ENCODE measurements at places on chromosomes 1 and 21.

GRCh38 chr1:62840555-62840954, 56.6 kb downstream of the ATG4C start:
- no peak for DNase-seq

- no peak for DNase-seq
Observed at GRCh38 chr1:228157729-228158126, 7.9 kb upstream of the IBA57 start.

DNA sequence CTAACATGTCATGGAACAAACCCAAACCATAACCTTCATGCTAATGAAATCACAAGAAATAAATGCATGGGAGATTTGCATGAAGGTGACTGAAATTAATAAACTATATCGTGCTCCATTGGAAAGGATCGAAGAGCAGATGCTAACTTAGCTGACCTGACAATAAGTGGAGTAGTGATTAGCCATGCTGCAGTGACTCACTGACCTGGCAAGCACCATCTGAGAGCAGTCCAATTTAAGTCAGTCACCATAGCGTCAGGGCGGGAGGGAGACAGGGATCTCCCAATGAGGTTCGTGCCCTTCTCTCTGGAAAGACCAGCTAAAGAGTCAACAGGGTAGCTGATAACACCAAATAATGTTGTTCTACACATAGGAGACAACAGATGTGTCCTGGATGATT, 21.5 kb downstream of the OLIG2 start:
- peak; percentile 45 for DNase-seq

DNA sequence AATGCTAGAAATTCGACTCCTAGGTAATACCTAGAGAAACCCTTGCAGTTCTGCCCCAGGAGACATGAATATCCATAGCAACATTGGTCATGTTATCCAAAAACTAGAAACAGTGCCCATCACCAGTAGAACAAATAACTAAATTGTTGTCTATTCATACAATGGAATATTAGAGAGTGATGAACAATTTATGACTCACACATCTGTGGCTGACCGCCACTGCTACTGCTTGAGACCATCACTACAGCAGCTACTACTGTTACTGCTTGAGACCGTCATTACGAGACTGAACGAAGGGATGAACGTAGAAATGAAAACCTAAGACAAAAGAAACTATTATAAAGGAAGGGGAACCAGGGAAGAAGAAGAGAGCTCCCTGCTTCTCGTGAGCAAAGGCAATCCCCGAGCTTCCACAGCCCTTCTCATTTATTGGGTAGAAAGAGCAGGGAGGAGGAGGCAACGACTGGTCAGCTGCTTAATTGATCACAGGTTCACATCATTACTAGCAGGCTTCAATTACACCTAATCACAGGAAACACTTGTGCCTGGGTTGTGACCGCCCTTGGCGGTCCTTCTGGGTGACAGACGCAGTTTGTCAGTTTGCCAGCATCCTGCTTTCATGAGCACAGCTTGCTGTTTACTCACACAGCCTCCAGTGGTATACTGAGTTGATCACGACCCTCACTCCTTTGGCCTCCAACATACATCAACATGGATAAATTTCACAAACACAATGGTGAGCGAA, 14.1 kb upstream of the PADI4 start:
- DNase-seq: no peak

DNA sequence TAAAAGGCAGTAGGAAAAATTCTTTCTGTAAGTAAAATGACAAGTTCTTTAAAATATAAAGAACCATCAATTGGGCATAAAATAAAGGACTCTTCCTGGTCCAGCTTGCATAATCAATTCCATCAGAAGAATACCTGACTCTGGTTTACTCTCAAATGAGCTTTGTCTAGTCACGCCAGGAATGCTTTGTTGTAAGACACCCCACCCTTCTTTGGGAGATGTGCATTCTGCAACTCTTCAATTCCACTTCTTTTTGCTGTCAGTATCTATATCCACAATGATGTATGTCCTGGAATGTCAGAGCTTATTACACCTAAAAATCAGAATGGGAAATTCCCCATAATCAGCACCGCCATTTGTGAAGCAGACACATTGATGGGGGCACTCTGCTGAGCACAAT, 76.1 kb downstream of the PTPN14 start:
- DNase-seq: no peak

- peak; percentile 30 for DNase-seq
Observed at GRCh38 chr1:244603498-244603897, 49.4 kb upstream of the DESI2 start.

DNA sequence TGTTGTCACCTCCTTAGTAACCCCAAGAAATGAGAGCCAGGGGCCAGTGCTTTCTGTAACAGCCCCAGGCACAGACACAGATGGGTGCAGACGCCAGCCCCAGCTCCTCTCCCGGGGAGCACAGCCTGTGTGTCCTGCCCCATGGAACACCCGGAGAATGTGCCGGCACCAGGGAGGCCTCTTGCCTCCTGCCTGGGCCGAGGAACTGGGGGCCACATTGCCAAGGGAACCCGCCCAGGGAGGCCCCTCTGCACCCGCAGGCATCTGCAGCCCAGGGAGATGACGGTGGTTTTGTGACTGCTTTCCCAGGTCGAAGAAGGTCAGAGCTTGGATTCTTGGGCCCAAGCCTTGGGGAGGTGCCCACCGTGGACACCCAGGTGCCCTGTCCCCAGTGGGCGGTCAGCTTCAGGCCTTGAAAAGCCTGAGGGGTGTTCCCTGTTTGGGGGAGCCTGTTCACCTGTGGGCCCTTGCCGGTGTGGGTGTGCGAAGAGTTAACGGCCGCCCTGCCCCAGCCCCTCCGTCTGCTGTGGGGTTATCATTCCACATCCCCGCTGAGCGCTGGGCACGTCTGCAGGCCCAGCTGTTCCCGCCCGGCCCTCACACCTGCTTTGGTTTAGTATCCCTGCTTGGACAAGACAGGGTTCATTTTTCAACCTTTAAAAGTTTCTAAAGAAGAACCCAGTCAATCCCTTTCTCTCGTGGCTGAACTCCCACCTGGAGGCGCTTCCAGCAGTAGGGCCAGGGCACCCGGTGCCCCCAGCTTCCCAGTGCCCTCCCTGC, 62.5 kb downstream of the MORN1 start:
- DNase-seq: no peak

- DNase-seq: peak; percentile 90
Observed at GRCh38 chr1:6294080-6294889, 33.4 kb upstream of the GPR153 start.

DNA sequence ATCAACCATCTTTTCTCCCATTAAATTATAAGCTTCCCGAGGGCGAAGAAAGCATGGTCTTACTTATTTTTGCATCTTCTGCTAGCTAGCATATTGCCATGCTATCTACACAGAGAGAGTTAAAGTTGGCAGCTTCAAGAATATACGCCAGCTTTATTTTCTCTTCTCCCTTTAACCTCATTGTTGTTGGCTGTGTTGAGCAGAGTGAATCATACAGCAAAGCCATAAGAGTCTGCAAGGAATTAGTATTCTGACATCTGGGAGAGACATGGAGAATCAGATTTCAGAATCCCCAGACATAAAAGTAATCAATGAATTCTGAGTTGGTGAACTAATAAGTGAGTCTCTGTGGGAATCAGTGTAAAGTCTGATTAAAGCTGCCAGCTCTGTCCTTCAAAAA, 649.6 kb upstream of the PTBP2 start:
- no peak for DNase-seq

GRCh38 chr1:4083231-4084047, 183.4 kb upstream of the C1orf174 start:
- DNase-seq: no peak

- DNase-seq: peak; percentile 89
Observed at GRCh38 chr21:27674041-27674615, 707.2 kb upstream of the ADAMTS5 start.

DNA sequence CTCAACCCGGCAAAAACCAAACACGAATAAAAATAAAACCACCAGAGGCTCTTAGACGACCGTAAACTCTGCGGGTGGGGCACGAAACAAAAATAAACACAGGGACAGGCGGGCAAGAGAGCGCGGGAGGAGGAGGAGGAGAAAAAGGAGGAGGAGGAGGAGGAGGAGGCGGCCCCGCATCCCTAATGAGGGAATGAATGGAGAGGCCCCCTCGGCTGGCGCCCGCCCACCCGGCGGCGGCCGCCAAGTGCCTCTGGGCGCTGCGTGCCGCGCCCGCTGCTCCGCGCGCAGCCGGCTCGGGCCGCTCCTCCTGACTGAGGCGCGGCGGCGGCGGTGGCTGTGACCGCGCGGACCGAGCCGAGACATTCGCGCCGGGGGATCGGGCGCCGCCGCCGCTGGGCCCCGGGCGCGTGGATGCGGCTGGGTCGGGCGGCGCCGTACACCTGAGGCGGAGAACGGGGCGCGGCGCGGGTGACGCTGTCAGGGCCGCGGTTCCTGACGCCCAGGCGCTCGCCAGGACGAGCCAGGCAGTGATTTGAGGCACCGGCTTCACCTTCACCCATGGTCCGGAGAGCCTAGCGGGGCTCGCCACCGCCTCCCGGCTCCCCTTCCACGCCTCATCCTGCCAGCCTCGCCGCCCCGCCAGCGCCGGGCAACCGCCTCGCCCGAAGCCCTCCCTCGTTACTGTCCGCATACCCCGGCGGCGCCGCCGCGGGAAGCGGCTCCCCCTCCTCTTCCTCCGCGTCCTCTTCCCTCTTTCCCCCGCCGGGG, at the start of gene MARK1:
Gene MARK1, plus strand, starts transcription at position 229 of the 771 bp plus-strand sequence. CDS start 687 bp downstream, outside the sequence.
- DNase-seq: no peak

- peak; percentile 49 for DNase-seq
Observed at GRCh38 chr1:66940981-66941380, 16.2 kb downstream of the MIER1 start.

- DNase-seq: no peak
Observed at GRCh38 chr1:38551318-38552307, 308.0 kb downstream of the RRAGC start.

DNA sequence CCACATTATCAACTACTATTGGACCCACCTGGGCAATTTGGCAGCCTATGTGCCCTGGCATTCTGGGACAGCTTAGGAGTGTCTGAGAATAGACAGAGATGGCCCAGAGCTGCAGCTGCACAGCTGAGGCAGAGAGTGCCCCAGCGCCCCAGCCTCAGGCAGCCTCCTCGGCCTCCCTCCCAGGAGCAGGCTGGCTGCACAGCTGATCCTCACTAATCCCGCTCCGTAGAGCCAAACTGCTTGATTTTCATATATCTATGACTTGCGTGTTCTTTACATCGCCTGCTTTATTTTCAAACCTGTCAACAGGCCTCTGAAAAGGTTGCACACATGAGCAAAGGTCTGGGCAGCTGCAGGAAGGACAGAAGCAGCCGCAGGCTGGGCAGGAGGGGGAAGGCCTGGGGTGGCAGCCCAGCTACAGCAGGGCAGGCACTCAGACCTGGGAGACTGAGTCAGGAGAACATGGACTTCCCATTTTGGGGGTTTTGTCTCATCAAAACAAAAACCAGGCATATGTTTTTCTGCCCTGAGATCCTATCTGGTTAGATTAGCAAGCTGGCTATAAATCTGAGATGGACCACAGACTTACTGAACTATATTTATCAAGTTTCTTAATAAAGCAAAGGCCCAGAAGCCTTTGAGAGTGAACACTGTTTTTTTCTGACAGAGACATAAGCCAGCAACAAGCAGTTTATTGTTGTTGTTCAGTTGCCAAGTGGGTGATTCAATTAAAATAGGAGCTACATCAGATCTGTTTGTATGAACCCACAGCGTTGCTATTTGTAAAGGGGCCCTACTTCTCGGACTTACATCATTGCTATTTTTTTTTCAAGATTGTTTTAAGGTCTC, 301.8 kb upstream of the DUSP10 start:
- DNase-seq: peak; percentile 87

DNA sequence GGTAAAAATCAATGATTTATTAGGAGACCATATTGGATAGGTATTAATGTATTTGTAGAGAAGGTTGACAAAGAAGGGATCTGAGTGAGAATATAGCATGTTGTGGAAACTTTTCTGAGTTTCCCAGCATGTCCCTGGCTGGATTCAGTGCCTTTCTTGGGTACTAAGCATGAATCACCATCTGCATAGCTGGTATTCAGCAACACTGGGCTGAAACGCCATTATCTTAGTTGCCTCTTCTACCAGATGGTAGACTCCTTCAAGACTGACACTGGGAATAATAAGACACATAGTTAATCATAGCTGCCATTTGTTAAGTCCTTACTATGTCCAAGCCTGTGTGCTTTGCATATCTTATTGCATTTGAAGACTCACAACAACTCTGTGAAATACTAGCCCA, 45.5 kb downstream of the ATP5PF start:
- DNase-seq: peak; percentile 59

DNA sequence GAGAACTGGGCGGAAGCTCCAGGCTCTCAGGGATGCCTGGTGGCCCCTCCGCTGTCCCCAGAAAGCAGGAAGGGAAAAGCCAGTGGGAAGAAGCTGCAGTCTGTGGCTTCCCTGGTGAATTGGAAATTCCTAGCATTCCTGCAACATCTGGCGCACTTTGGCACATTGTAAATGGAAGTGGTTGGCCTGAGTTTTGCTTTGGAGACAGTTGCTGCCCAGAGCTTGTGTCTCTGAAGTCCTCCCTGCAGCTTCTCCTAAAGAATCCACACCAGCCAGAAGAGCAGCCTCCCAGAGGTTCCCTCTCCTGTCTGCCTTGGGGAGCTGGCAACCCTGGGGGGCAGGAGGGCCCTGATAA, 48.2 kb downstream of the ARHGEF10L start:
- peak; percentile 86 for DNase-seq

DNA sequence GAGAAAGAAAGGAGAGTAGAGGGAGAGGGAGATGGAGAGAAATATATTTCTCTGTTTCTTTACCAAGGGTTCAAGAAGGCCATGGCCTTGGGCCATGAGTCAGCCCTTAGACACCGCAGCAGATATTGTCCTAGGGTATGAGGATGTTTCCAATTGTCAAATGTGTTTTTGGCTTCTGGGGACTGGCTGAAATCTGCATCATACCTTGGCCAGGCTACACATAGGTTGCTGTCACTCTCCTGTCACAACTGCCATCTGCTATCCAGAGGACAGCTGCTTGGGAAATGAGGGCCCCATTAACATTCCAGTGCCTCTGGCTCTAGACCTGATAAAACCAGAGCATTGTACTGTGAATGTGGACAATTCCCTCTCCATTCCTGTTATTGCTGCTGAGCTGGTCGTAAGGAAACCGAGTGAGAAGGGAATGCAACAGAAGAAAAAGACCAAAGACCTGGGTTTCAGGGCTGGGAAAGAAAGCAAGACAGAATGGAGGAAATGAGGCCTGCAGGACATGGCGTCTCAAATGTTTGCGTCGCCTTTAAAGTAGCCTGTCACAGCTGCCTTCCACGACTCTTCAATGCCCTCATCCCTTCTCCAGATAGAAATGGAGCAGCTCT, 8.8 kb upstream of the PIGC start:
- peak; percentile 83 for DNase-seq

DNA sequence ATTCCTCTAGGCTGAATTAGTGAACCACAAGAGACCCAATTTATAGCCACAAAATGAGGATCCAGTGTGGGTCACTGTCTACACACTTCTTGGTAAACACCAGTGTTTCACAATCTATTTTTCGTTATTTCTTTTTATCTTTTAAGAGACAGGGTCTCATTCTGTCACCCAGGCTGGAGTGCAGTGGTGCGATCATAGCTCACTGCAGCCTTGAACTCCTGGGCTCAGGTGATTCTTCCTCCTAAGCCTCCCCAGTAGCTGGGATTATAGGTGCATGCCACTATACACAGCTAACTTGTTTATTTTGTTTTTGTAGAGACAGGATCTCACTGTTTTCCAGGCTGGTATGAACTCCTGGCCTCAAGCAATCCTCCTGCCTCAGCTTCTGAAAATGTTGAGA, 29.3 kb upstream of the SLC45A3 start:
- no peak for DNase-seq

Measured in LHCN-M2 (cell line).